ENCODE measurements at places on chromosomes 2 and 18. TPM values are rescaled to one million over a fixed set of nuclear protein-coding genes. Genes with fewer than 3 reads are reported as not detected.
A peak's percentile ranks its signal among the peaks of the same experiment; 100 is the strongest.

Gene CTAGE1
- total RNA-seq = not detected

Gene CRYBA2
- total RNA-seq = not detected

DNA sequence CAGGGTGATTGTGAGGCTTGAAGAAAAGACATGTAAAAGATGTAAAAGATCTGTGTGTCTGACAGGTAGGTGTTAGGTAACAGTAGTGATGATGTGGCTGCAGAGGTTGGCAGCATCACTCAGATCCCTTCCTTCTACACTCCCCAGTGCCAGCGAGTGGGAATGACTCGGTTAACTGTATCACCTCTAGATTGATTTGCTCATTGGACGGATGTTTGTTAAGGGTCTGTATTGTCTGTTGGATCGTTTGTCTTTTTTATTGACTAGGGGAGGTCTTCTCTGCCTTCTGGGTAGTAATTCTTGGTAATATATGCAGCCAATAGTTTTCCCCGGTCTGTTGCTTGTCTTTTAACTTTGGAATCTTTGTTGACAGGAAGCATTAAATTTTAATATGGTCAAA lies 44.8 kb upstream of the CNGA3 start:
- DNase-seq = no peak

GRCh38 chr2:121635371-121635770 lies 13.9 kb downstream of the CLASP1 start:
- DNase-seq = no peak

DNA sequence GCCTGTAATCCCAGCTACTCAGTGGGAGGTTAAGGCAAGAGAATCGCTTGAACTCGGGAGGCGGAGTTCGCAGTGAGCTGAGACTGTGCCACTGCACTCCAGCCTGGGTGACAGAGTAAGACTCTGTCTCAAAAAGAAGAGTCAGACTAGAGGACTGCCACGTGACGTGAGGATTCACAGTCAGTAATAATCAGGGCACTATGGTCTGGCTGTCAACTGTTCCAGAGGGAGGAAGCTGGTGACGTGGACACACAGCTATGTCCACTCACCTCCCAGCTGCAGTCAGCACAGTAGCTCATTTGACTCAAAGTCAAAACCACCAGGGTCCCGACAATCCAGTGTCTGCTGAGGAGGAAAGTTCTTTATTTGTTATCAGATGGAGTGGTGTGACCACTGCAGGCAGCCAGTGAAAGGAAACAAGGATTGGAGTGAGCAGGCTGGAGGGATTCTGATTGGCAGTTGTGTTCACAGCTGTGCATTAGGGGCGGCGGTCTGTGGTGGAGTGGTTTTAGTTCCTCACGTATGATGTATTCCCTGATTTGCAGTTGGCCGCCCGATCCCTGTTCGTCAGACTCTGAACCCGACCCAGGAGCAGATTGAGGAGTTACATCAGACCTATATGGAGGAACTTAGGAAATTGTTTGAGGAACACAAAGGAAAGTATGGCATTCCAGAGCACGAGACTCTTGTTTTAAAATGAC lies 37.9 kb downstream of the MOGAT1 start:
- DNase-seq = peak; percentile 28

Measured in breast epithelium (tissue), 4 donors.